ENCODE measurements at places on chromosomes 4 and X.
A peak's percentile ranks its signal among the peaks of the same experiment; 100 is the strongest.

DNA sequence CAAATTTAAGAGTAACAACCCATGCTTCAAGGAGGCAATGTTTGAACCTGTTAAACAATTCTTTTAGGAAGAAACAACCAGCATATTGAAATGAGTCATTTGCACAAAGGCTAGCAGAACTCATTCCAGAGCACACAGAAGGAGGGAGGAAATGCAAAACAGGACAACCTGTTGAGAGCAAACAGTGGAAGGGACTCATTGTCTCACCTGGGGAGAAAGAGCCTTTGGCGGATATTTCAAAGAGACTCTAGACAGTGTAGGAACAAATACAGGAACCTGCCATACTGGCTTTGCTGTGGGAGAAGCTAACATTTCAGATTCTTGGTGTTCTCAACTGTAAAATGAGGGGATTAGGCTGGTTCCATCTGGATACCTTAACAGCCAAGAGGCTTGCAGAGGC, 14.8 kb upstream of the RASGEF1B start:
- no peak for DNase-seq

DNA sequence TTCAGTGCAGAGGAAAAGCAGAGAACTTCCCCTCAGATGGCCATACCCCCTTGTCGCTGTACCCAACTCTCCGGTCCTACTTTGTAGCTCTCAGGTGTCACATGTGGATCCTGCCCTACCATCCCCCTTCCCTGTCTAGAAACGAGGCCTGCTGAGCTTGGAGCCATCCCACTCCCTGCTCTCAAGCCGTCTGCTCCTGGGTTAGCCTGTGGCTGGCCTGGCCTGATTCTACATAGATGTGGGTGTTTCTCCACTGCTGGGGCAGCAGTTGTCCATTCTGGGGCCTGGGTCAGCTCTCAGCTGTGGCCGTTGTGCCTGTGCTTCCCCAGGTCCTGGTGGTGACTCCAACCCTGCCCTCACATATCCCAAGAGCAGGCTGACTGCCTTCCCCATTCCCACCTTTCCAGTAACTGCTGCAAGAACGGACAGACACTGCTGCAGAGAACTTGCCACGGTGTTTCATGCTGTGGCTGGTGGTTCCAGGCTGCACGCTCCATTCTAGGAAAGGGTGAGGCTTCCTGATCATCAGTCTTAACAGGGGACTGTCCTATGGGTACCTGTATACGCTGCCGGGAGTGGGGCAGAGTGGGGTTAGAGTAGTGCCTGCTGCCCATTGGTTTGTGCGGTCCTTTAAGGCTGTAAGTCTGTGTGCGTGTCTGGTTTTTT, 3.6 kb downstream of the IL9R start:
- DNase-seq, result no peak

GRCh38 chr4:132540797-132541196, 608.3 kb upstream of the PCDH10 start:
- DNase-seq, result no peak

GRCh38 chr4:27048429-27049238, 188.0 kb downstream of the STIM2 start:
- DNase-seq, result peak; percentile 35

DNA sequence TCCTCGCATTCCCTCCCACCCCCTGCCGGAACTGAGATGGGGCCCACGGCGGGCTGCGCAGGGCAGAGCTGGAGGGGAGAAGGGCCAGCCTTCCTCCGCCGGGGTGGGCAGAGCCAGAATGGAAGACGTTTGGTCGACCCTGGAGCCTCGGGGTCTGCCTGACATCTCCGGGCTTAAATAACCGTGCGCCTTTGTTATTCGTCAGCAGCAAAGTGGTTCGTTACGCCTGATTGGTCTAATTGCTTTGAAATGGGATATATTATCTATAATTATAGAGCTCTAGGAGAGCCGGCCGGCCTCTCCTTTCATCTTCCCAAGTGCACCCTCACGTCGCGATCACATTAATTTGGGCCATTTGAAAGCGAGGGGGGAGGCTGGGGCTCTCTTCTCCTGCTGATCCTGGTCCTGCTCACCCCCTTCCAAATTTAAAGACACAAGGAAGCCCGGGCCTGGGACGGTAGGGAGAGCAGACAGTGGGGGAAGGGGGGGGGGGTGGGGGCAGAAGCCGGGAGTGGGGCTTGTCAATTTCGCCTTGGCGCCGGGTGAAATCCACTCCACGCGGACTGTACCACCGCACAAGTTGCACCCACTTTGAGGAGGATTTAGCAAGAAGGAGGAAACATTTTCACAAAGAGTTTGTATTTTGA, 4.7 kb upstream of the MSX1 start:
- no peak for DNase-seq

DNA sequence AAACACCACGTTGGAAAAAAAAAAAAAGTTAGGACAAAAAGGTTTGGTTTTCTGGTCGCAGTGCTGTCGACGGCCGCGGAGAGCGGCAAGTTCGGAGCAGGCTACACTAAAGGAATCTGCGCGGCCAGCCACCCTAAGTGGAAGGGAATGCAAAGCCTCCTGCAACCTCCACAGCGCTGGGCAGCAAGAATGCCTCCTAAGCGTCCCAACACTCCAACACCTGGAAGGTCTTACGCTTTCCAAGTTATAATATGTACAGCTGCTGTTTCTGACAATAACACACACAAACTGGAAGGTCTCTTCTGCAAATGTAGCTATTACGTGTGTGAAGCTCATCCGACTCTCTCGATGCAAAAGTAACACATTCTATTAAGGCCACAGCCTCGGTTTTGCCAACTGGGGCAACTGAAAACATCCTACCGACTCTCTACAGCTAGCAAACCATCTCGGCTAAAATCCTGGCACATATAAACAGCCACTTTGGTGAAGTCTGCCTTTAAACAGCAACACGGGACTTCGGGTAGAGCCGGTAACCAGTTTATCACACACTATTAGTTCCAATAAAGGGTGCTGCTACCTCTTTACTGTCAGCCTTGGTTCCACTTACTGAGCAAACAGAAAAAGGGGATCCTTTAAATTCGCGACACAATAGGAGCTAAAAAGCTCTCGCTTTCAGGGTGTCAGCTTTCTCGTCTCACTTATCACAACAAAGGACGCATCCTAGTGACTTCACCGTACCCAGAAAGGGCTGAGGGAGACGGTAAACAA, 895 bp downstream of the SMIM14 start:
- DNase-seq, result peak; percentile 77

DNA sequence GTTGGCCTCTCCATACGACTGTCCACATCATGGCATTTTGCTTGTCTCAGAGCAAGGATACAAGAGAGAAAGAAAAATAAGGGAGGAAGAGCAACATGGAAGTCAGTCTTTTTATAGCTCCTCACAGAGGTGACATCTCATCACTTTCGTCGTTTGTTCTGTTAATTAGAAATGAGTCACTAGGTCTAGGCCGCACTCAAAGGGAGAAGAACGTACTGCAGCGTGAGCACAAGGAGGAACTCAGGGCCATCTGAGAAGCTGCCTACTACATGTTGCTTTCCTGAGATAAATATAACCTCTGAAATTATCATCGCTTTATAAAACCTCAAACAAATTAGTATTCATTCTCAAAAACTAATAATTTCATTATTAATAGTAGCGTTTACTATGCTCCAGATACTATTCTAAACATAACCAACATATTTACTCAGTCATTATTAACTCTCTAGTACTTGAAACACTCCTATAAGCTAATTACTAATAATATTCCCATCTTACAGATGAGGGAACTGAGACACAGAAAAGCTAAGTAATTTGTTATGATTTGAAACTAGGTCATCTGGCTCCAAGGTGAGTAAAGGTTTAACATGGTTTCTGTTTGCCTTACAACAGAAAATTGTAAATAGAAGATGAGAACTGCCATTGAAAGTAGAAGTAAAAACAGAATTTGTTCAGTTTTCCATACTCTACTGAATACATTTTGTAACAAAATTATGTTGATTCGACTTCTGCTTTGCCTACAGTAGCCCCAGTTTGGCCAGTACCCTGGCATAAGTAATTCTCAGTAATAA, 213.2 kb upstream of the UGT8 start:
- no peak for DNase-seq

GRCh38 chr4:152961014-152961772, 25.1 kb downstream of the FHDC1 start:
- no peak for DNase-seq

GRCh38 chr4:149886786-149887490, 71.3 kb upstream of the IQCM start:
- no peak for DNase-seq

DNA sequence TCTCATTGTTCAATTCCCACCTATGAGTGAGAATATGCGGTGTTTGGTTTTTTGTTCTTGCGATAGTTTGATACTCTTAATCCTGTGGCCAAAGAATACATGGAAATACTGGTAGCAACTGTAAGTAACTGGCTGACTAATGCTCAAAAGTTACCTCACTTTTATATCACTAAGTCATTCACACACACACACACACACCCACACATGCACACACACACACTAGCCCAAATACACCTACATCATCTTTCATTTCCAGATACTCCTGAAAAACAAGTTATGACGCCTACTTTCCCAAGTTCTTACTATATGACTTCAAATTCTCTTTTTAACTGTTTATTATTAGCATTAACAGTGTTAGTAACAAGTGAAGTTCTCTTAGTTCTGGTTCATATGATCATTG, 101.3 kb downstream of the DCHS2 start:
- DNase-seq, result no peak

GRCh38 chr4:151304755-151305154, 20.6 kb downstream of the SH3D19 start:
- no peak for DNase-seq

DNA sequence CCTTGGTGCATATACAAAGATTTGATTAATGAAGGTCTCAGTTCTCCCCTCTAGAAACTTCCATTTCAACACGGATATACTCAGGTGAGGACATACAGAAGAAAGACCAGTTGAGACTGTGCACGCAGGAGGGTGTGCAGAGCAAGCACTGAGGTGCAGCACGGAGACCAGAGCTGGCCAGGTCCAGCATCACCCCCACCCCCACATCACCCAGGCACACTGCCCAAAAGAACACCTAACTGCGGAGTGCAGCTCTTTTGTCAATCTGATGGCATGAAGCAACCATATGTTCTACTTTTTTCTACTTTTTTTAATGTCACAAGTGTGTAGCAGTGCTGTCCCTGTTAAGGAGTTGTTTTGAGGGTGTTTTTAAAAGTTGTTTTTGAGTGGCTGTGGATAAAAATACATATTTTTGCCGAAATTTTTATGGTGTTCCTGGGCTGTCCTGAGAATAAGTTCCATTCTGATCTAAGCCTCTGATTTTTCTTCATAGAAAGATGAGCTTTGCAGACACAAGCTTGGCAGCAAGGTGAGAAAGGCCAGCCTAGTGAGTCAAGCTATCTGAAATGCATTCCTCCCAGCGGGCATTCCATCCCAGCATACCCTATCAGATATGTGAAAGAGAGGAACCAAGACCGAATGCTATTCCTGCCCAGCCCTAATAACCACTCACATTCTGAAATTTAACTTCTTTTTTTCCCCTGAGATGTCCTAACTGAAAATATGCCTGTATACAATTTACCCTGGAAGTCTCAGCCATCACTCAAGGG, 173.7 kb downstream of the PTTG2 start:
- peak; percentile 57 for DNase-seq

GRCh38 chrX:69389101-69389501, 115.0 kb upstream of the NALF2 start:
- peak; percentile 1 for DNase-seq

DNA sequence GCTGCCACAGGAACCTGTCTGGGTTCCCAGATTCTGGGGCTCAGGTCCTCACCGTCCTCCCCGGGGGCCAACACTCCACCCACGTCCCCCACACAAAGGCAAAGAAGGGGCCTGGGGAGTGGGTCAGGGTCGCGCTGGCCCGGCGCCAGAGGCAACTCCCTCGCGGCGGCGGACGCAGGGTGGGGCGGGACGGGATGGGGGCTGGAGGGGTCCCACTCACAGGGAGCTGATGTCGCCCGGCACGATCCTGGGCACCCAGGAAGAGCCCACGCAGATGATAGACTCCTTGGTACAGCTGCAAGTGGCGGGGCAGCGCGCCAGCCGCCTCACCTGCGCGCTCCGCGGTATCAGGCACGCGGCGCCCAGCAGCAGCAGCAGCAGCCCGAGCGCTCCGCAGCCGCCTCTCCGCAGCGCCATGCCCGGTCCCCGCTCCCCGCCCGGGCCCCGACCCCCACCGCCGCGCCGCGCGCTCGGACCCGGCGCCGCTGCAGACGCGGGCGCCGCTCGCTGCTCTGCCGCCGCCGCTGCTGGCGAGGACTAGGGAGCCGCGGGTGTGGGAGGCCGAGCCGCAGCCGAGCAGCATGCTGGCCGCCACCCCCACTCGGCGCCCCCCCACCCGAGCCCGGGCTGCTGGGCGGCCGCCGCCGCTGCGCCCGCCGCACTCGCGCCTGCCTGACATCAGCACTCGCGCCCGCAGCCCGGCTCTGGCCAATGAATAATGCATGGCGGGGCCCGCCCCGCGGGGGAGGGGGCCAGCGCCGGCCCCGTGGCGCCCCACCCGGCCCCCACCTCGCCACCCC, at the start of gene LGI2:
TSS of gene LGI2 (minus strand) at position 670 of the 800 bp plus-strand sequence. CDS start at position 417, 253 bp downstream.
- peak; percentile 13 for DNase-seq

GRCh38 chrX:12548746-12549145, 242.5 kb upstream of the PRPS2 start:
- peak; percentile 19 for DNase-seq

- DNase-seq, result no peak
Measured at GRCh38 chr4:76125816-76126215, 22.4 kb downstream of the NUP54 start.

GRCh38 chr4:38044060-38044459, 83.9 kb downstream of the PTTG2 start:
- no peak for DNase-seq

- no peak for DNase-seq
Measured at GRCh38 chr4:6727943-6728250, 11.9 kb downstream of the BLOC1S4 start.

DNA sequence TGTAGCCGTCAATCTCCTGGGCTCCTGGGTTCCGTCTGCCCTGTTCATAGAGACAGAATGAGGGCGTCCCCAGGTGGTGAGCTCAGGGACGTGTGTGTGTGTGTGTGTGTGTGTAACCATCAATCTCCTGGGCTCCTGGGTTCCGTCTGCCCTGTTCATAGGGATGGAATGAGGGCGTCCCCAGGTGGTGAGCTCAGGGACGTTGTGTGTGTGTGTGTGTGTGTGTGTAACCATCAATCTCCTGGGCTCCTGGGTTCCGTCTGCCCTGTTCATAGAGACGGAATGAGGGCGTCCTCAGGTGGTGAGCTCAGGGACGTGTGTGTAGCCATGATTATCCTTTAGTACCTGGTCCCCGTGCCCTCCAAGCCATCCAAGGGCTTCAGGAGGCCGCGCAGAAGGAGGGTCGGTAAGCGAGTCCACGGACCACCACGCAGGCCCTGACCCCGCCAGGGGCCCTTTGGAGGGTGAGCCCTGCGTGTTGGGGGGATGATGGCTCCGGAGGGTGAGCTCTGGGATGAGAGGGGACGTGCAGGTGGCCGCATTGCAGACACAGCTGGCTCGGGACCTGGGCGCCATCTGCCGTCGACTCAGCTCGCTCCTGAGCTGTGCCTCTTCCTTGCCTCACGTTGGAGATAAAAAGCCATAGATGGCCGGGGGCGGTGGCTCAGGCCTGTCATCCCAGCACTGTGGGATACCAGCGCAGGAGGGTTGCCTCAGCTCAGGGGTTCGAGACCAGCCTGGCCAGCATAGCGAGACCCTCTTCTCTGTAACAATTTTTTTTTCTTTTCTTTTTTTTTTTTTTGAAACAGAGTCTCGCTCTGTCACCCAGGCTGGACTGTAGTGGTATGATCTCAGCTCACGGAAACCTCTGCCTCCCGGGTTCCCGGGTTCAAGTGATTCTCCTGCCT, 5.4 kb upstream of the GTPBP6 start:
- DNase-seq, result peak; percentile 55

All from umbilical cord (tissue), 2 donors.